Tongue (tissue), 3 donors: ENCODE measurements at places on chromosomes 7 and 10. TPM values are rescaled to one million over a fixed set of nuclear protein-coding genes. Genes with fewer than 3 reads are reported as not detected.

GRCh38 chr7:32219416-32219815 is 149.2 kb upstream of the PDE1C start:
- DNase-seq: no peak

- DNase-seq: no peak
These were observed 19.4 kb upstream of the ANTXRL start for GRCh38 chr10:46267132-46267985.

DNA sequence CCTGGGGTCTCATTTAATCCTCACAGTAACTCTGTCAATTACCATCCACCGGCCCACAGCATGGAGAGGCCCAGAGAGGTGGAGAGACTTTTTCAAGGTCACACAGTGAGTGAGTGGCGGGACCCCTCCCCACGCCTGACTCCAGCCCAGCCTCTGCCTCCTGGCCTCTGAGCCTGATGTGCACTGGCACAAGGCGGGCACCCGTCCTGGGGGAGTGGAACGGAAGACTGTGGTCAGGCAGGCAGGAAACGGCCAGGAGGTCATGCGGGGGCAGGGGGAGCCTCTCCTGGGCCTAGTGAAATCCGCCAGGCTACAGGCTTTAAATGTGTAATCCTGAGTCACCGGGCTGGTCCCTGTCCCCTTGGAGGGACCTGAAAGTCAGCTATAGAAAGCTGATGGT is 32.2 kb downstream of the ZCCHC24 start:
- DNase-seq: no peak

Gene MMD2
- not detected for total RNA-seq

Gene SLC26A3
- total RNA-seq: not detected

Gene SPDYE5
- total RNA-seq: not detected

DNA sequence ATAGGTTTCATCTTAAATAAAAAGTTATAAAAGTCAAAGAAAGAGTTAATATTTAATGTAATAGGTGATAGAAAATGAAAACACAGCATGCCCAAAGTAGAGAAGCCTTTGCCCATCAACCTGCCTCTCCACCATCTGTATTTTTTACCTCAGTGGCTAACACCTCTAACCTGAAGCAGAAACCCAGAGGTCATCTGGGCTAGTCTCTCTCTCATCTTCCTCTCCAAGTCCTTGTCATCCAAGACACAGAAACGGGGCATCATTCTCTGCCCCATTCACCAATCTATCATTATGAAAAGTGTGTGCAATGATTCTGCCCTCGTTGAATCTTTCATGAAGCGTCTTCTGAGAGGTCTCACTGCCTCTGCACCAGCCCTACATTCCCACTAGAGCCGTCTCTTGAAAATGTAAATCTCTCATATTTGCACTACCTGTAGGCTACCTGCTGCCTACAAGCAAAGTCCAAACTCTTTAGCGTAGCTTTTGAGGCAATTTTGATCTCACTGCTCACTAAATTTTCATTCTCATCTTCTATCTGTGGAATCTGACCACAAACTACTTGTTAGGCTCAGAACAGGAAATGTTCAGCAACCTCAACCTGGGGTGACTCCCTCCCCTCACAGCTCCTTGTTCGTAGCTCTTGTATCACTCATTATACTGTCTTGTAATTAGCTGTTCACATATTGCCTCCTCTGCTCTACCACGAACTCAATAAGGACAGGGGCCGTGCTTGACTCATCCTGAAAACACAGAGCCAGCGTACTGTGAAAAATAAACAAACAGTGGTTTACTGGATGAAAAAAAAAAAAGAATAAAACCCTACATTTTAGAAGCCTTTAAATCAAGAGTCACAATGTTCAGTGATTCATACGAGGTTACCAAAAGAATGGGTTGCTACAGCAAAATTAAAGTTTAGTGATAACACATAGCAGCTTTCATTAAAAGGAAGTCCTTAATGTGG is 83.1 kb downstream of the CTNNA3 start:
- no peak for DNase-seq

Gene PRLHR
- total RNA-seq: not detected

DNA sequence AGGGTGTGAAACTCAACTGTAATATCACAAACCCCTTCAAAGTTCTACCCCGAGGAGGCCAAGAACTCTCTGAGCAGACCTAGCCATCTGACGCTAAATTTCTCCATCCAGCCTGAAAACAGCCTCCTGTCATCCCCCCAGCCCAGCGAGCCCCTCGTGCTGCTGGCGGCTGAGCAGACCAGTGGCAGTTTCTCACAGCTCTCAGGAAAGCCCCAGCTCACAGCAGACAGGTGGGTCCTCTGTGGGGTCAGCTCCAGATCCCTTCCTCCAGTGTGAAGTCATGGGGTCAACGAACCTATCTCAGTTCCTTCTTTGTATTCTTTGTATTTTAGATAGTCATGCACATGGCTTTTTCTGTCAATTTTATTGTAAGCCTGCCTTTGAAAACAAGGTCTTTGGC is 7.8 kb downstream of the GARIN1A start:
- no peak for DNase-seq
